AML-193 (cell line): ENCODE measurements at places on chromosomes 16 and 17.

- peak; percentile 64 for DNase-seq
Measured at GRCh38 chr16:10862438-10862837, 14.6 kb upstream of the CIITA start.

- no peak for DNase-seq
Measured at GRCh38 chr17:56835264-56835585, 1.3 kb downstream of the DGKE start.

GRCh38 chr16:54076006-54076504, 210.5 kb downstream of the IRX3 start:
- DNase-seq: no peak

- DNase-seq: no peak
Measured at GRCh38 chr16:87644596-87644995, 42.3 kb downstream of the JPH3 start.

GRCh38 chr17:40313668-40314583, 4.9 kb downstream of the RARA start:
- DNase-seq: no peak

DNA sequence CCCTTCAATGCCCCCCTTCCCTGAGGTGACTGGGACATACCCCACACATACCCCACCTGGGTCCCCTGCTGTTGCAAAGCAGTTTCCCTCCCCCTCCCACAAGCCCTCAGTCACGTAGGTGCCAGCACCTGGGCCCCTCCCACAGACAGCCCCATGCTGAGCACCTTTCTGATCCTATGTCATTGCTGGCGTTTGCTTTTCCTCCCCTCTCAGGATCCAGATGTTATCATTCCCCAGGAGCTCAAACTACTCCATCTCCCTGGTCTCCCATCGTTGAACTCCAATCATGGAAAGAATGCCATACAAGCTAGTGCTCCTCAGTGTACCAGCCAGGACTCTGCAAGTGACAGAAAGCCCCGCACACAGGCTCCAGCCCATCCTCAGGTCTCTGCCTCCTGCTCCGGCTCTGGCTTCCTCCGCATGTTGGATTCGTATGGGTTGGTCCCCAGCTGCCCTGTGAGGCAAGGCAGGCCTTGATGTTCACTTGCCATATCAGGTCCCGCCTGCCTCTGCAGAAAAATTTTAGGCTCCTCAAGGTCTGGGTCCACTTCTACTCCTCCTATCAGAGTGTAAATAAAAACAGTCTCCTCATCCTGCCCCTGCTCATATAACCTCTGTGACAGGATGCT, 31.4 kb upstream of the MED9 start:
- no peak for DNase-seq

- DNase-seq: no peak
Measured at GRCh38 chr17:29136998-29137730, 43.0 kb downstream of the MYO18A start.

- DNase-seq: no peak
Measured at GRCh38 chr16:87631067-87631466, 28.8 kb downstream of the JPH3 start.

DNA sequence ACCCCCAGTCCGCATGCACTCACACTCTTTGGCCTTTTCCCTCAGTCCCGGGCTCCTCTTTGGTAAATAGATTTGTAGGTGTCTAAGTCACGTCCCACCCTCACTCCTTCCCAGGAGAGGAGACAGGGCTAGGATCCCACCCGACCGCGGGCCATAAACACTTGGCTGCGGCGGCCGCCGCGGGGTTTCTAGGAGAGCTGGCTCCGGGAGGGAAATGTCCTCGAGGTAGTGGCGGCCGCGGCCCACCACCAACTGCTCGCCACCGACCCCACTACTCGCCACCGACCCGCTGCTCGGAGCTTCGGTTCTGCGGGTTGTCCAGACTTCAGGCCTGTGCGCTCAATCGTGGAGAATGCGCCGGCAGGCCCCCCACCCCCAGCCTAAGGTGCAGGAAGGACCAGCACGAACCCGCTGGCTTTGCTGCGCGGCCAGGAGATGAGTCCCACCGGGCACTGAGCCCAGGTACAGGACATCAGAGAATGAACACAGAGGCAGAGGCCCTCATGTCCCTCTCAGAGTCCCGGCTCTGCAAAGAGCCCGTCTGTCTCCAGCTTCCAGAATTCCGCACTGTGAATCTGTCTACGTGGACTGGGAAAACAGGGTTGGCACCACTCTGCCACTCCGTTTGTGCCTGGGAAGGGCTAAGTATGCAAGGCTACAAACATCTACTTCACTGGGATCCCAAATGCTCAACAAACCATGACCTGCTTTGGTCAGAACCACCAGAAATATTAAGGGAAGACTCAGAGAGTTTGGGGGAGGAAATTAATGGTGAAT, 2.5 kb downstream of the PRAC2 start:
- DNase-seq: no peak

- no peak for DNase-seq
Measured at GRCh38 chr16:80046261-80046660, 445.7 kb upstream of the MAF start.

- peak; percentile 66 for DNase-seq
Measured at GRCh38 chr16:11994143-11995119, 17.9 kb downstream of the SNX29 start.

GRCh38 chr17:45104029-45104428, 28.3 kb downstream of the PLCD3 start:
- no peak for DNase-seq

DNA sequence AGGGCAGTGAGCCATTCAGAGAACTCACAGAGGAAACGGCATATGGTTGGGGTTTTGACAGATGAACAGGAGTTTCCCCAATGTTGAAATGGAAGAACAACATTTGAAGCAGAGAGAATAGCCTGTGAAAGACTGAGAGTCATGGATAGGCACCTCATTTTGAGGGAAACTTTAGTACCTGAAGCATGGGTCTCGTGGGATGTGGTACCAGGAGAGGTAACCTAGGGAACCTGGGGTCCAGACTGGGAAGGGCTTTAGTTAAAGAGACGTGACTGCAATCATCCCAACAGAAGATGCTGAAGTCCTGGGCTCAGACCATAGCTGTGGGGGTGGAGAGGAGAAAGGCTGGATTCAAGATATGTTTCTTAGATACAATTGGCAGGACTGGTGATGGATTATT, 137.8 kb upstream of the CCL2 start:
- DNase-seq: no peak
